SW 1271 (cell line): ENCODE measurements at places on chromosomes 1 and 21.

- no peak for DNase-seq
Observed at GRCh38 chr1:9557624-9558023, 18.4 kb downstream of the SLC25A33 start.

DNA sequence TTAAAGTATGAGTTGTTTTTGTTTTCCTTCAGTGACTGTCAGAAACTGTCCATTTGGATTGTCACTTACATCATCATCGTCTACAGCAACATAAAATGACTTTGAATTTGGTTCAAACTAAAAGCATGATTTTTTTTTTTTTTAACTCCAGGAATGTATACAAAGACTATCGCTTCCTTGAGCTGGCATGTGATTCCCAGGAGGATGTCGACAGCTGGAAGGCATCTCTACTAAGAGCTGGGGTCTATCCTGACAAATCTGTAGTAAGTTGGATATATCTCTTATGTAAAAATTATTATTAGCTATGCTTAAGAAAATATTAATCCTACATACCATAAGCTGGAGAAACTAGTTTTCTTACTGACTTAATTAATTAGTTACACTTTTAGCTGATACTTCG lies 111.9 kb upstream of the C1orf105 start:
- DNase-seq: no peak

DNA sequence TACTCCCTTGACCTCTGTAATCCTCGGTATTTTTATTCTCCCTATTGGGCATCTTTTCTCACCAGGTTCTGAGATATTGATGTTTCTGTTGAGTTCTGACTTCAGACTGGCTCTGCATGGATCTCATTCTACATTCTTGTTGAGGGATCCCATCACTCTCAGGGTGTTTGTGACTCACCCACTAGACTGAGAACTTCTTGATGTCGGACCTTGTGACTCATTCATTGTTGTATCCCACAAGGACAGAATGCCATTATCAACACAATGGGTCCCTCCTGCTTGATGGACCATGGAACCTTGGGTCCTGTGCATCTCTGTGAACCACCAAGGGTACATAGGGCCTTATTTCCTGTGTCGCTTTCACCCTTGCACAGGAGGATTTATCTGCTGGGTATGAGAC lies 174.1 kb downstream of the PBX1 start:
- no peak for DNase-seq

- DNase-seq: no peak
Observed at GRCh38 chr1:191320062-191320461, 838.2 kb upstream of the RGS18 start.

- peak; percentile 62 for DNase-seq
Observed at GRCh38 chr1:173161510-173162221, 45.5 kb downstream of the TNFSF4 start.

DNA sequence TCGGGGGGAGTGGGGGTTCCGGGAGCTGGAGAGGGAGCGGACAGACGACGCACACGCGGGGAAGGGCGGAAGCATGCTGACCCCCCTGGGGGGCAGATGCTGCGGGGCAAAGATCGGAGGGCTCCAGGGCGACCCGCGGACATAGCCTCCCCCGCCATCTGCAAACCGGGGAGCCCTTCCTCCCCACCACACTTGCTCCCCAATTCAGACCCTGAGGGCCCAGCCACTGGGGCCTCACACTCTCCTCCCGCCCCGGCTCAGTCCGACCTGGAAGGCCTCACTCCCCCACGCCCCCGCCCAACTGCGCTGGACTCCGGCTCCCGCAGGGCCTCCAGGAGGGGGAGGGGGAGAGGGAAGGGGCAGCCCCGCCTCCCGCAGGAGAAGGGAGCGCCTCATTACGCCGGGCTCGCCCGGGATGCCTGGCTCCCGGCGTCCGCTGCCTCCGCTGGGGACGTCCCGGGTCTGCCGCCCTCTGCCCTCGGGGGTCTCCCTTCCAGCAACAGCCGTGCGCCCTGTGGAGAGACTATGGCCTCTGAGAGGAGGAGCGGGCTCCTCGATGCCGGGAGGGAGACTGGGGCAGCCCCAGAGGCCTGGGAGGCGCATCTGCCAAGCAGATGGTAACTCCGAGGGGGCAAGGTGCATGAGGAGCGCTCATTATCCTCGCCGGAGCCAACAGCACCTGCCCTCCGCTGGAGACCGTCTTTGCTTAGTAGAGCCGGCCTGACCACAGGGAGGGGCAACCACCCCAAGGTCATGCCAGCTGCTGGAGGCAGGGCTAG lies 636 bp upstream of the CAMK2N1 start:
- DNase-seq: no peak

DNA sequence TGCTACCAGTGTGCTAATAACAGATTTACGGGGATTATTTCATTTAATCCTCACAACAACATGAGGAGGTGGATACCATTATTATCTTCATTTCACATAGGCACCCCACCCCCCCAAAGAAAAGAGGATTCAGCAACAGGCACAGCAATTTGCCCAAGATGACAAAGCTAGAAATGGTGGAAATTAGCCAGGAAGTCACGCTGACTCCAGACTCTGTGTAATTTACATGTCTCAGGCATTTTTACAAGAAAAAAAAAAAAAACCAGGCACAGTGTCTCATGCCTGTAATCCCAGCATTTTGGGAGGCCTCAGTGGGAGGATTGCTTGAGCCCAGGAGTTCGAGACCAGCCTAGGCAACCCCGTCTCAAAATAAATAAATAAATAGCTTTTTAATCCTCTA lies 37.5 kb upstream of the PRDM2 start:
- DNase-seq: no peak

- DNase-seq: no peak
Observed at GRCh38 chr1:115332813-115333608, 5.0 kb downstream of the NGF start.

GRCh38 chr1:22296701-22297591 lies 154.0 kb upstream of the WNT4 start:
- no peak for DNase-seq

DNA sequence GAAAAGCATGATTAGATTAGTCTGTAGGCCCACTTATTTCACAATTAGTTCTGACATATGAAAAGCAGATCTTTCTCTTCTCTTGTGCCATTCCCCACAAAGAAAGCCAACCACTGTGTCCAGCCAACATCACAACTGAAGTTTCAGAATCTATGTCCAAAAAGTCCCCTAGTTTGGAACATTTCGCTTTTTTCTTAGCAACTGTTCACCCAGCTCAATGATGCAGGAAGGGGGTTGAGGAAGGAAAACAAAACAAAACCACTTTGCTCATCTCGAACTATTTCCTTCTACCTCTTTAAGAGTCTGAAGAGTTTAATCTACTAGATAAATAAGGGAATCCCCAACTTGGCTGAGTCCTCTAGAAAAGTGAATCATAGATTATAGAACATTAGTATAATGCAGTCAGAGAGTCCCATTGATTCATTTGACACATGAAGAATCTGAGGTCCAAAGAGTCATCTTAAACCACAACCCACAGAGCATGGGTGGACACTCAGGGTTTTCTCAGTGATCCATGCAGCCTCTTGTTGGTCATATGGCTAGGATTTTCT lies 159.3 kb upstream of the SGIP1 start:
- no peak for DNase-seq

GRCh38 chr1:184747089-184747955 lies 7.3 kb downstream of the EDEM3 start:
- DNase-seq: no peak

GRCh38 chr1:219041818-219042217 lies 131.9 kb upstream of the LYPLAL1 start:
- no peak for DNase-seq

- no peak for DNase-seq
Observed at GRCh38 chr1:209105701-209106100, 477.8 kb upstream of the CAMK1G start.

- no peak for DNase-seq
Observed at GRCh38 chr21:33937146-33937545, 21.5 kb upstream of the ATP5PO start.

DNA sequence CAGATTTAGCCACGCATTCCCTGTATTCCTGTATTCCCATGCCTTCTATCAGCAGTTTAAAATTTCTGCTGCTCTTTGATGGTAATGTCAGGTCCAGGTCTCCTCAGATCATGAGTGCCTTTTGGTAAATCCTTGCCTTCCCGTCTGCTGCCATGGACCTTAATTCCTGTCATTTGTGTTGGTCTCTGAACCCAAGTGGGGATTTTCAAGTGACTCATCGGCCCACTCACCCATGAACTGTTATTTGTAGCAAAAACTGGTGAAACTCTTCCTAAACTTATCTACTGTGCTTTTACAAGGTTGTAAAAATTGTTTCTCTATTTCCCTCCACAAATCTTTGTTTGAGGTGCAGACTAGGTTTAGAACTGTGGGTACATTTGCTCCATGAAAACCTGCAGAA lies 47.4 kb downstream of the ACTN2 start:
- no peak for DNase-seq

DNA sequence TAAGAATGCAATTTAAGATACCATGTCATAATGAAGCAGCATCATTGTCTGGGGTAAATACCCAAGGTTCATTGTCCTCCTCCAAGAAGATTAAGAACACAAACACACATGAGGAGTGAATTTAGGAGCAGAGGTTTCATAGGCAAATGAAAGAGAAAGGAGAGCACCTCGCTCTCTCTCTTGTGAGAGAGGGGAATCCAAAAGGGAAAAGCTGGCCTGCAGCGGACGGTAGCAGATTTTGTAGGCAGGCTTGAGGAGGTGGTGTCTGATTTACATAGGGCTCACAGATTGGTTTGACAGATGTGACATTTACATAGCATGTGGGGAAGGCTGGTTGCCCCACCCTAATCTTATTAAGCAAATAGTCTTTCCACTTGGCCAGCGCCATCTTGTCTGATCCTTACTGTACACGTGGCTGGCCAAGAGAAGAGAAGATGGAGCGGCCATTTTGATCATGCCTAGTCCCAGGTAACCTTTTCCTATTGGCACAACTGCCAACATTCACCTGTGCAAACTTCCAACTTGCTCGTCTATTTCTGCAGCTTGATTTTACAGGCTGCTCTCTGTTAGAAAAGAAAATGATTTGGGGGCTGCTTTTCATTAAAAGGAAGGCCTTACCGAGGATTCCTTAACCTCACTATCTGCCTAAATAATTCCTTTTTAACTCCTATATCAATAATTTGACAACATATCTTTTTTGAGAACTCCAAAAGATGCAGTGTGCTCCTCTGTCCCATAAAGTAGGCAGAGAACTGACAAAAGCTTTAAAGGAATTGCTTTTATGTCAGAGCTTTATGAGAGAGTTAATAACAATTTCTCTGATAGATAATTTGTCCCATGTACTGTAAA lies 16.0 kb upstream of the LRRC7 start:
- DNase-seq: no peak

DNA sequence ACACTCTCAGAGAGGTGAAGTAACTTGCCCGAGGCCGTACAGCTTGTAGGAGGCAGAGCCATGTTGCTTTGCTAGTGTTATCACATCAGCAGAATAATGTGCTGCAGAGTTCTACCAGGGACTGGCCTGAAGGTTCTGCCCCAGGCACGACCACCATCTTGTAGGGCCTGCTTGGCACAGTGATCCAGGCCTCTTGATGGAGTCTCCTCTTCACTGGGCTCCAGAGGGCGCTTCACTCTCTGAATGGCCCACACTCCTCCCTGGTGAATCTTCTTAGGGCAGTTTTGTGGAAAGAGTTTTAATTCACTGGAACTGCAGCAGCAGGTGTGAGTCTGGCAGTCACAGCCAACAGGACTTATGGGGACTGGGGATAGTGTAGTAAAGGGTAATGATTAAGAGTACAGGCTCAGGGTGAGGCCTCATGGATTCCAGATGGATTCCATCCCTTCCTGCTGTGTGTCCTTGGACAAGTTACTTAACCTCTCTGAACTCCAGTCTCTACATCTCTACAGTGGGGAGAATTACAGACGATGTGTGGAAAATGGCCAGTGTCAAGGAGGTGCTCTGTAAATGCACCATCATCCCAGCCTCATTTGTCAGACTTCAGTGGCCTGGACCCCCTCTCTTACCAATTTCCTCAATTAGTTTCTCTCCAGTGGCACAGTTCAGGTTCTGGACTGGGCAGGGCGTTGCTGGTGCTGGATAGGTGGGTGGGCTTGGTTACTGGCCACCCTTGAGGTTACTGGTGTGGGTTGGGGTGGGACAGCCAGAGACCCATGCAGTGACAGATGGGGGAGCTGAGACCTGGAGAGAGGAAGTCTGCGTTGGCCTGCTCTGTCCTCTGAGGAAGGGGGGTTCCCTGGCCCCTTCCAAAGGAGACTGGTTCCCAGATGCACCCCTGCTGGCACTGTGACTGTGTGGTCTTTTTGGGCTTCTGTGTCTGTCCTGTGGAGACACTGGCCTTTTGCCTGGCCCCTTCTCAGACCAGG lies 45.9 kb upstream of the CSF3R start:
- DNase-seq: no peak

DNA sequence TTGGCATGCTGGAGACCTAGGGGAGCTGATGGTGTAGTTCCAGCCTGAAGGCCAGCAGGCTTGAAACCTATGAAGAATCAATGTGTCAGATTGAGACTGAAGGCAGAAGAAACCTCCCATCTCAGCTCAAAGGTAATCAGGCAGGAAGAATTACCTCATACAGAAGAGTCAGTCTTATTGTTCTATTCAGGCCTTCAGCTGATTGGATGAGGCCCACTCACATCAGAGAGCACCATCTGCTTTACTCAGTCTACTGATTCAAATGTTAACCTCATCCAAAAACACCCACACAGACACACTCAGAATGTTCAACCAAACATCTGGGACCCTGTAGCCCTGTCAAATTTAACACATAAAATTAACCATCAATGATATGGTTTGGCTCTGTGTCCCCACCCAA lies 13.7 kb upstream of the CCN1 start:
- no peak for DNase-seq

DNA sequence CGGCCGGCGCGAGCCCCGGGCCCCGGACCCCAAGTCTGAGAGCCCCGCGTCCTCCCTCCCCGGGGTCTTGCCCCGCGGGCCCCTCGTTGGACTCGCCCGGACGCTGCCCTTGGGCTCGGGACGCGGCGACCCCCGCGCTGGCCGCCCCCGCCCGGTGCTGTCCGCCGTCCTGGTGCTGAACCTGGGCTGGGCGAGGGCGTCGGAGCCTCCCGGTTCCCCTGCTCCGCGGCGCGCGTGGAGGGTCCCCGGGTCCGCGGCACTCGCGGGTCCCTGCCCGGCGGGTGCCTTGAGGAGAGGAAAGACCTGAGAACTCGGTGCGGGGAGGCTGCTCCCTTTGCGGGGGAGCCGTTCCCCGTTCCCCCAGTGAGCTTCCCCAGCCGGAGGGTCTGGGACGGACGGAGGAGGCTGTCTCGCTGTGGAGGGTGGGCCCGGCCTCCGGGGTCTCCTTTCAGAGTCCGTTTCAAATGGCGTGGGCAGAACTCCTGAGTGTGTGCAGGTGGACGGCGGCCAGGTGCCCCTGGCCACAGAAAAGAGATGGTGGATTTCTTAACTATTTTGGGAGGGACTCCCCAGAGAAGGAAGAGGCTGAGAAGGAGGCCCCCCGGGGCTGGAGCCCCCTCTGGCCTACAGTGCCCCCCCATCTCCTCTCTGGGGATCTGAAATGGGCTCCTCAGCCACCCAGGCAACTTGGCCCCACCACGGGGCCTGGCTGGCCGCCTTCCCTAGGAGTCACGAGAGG lies 595 bp downstream of the GABRD start:
- no peak for DNase-seq

DNA sequence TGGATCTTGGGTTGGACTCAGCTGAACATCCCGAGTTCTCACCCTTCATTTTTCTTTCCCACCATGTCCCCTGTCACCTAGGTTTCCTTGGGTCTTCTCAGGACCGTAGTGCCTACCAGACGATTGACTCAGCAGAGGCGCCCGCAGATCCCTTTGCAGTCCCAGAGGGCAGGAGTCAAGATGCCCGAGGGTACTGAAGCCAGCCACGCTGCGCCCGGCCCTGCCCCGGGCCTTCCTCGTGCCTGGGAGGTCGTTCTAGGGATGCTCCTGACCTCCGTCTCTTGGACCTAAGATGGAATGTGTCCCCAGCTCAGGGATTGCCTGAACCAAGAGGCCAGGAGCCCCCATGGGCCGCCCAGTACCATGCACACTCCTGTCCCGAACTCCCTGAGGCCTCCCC lies 12.0 kb upstream of the C1orf167 start:
- no peak for DNase-seq
